ENCODE measurements at places on chromosomes 11 and 22.
A peak's percentile ranks its signal among the peaks of the same experiment; 100 is the strongest.

DNA sequence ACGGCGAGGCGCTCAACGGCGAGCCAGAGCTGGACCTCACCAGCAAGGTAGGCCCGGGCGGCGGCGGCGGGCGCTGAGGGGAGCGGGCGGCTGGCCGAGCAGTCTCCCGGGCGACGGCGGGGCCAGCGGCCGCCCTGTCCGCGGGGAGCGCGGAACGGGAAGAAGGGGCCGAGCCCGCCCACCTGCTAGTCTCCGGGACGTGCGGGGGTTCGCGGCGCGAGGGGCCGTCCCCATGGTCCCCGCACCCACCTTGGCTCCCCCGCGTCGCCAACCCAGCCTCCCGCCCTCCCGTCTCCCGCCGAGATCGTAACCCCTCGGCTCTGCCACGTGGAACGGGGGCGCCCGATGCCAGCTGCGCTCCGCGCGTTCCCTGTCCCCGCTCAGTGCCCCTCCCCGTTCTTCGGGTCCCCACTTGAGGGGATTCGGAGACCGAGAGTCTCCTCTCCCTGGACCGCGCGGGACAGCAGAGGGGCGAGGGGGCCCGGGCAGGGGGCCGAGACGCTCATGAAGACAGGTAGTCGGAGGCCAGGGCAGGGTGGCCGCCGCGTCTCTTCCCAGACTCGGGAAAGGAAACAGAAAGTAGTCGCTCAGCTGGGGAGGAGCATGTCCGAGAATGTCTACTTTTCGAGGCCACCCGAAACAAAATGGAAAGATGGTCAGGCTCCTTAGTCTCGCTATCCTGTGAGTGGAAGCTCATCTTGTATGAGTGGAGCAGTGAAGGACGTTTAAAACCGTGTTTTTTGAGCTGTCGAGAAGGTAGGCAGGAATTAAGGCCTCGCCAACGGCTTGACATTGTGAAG lies 557 bp downstream of the GTPBP1 start:
- no peak for DNase-seq

DNA sequence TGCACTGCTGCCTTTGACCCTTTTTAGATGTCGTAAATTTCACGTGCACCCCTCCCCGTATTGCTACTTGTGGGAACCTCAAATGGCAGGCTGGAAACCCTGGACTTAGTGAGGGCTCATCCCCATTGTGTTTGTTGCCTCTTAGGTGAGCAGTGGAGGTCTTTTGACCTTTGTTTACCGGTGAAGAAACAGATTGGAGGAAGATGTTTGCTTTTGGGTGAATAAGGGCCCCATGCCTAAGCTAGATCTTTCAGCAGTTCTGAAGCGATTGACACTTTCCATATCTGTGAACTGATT lies 782 bp downstream of the SMARCB1 start:
- no peak for DNase-seq

- DNase-seq = no peak
Observed at GRCh38 chr22:47810505-47811500, 1048.4 kb downstream of the TBC1D22A start.

- DNase-seq = no peak
Observed at GRCh38 chr11:94546162-94546470, 2.4 kb downstream of the FUT4 start.

- no peak for DNase-seq
Observed at GRCh38 chr11:120031612-120032600, 106.0 kb downstream of the TRIM29 start.

DNA sequence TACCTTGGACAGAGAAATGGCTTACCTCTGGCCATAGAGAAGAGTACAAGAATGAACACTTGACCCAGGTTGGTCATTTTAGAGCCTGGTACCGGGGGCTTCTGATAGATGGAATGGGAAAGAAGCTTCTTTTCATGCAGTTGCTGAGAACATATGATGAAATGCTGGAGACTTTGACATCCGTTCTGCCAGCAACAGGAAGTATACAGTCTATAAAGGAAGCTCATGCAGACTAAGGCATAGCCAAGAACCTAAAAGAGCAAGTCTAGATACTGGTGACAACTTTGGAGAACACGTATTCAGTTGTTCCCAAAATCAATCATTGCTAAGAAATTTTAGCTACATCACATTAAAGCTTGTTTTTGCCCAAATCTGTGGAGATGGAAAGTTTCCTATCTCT lies 894.6 kb downstream of the METTL15 start:
- DNase-seq = no peak

GRCh38 chr22:36918586-36919284 lies 5.3 kb downstream of the CSF2RB start:
- no peak for DNase-seq

- peak; percentile 64 for DNase-seq
Observed at GRCh38 chr11:123707606-123708205, 33.8 kb downstream of the ZNF202 start.

GRCh38 chr22:43346521-43346929 lies 3.4 kb upstream of the SCUBE1 start:
- peak; percentile 78 for DNase-seq

GRCh38 chr22:36252754-36253522 lies at the start of gene APOL1:
TSS of gene APOL1 (plus strand) at chr22:36253133. CDS start at chr22:36254956, 1,823 bp downstream.
- no peak for DNase-seq

DNA sequence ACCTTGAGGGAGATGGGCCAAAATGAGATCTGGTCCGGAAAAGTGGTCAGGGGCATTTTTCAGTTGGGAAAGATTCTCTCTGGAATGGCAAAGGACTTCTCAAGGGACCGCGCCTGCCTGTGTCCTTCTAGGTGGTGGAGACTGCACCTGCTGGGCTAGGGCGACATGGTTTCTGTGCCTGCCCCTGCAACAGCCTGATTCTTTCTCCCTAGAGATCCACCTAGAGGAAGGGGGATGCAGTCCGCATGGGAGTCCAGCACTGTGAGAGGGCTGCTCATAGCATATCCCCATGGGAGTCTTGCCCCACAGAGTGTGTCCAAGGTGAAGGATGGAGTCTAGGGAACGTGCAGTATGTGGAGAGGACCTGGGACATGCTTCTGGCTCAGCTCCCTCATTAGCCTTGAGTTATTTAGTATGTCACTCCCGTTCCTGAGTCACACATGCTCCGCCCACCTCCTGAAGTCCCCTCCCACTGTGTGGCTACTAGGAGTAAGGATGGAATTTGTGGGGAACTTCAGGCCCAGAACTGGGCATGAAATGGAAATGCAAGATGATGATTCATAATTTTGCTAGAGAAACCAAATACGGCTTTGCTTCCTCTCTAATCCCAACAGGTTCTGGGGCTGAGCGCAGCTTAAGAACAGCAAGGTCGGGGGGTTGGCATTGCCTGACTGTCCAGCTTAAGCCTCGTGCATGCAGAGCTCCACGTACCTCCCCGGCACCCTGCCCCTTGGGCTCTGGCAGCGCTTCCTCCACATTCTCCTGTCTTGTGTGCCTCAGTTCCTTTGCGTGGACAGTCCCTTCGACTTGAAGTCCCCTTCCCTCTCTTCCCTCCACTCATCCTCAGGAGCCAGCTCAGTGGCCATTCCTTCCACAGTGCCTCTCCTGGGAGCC lies 35.0 kb downstream of the GRIK4 start:
- DNase-seq = no peak

DNA sequence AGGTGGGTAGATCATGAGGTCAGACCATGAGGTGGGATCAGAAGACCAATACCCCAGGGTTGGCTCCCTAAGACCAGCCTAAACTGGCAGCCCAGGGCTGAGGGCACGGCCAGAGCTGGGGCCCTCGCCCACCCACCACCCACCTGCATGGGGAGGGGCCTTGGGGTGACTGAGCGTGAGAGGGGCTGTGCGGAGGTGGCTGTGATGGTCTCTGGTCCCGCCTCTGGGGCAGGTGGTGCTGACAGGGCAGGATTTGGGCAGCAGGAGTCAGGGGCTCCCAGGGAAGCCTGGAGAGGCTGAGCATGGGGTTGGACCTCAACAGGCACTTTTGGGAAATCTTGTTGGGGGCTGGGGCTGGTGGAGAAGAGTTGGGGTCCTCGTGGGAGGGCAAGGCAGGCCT lies 39.8 kb upstream of the MUC5AC start:
- no peak for DNase-seq

- no peak for DNase-seq
Observed at GRCh38 chr22:22432479-22432878, 76.1 kb downstream of the ZNF280B start.

- no peak for DNase-seq
Observed at GRCh38 chr11:48006301-48006992, 26.1 kb downstream of the PTPRJ start.

GRCh38 chr11:116927163-116927974 lies 89.9 kb upstream of the APOA1 start:
- no peak for DNase-seq

DNA sequence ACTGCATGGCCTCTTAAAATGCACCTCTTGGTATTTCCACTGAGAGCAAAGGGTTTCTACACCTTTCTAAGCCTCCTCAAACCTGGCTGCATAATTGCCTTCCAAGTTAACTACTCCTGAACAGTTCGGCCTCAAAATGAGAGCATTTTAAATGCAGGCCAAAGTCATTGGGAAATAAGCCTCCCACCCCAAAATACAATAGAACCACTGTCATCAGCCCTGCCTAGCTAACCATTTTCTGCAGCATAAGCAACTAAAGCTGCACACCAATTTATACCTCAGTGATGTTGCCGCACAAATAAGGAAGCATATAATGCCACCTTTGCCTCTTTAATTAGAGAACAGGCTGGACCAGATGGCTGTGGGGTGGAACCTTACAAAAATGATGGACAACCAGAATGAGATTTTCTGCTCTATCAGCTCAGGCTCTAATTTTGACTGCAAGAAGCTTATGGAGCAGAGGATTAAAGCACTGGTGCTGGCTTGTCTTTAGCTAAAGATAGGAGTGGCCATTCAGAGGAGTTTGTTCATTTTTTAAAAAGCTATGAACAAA lies 4.3 kb downstream of the TOB2 start:
- no peak for DNase-seq

GRCh38 chr11:12198251-12199222 lies 88.1 kb downstream of the MICAL2 start:
- DNase-seq = no peak

DNA sequence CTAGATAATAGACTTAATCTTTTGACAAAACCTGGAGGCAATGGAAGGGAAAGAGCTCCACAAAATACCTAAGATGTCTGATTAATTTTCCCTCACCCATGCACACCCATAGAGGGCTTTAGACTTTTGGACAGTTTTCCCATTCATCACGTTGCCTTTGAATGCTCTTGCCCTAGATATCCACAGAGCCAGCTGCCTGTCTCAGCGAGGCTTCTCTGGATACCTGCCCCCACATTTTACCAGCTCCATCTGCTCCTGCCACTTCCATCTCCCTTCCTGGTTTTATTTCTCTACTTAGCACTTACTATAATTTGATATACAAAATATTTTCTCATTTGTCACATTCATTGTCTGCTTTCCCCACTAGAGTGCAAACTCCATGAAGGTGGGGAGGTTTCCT lies 136.8 kb downstream of the FDX1 start:
- no peak for DNase-seq

- DNase-seq = no peak
Observed at GRCh38 chr11:14506532-14506931, 6.9 kb upstream of the COPB1 start.

- no peak for DNase-seq
Observed at GRCh38 chr22:43222262-43222661, 35.3 kb upstream of the TTLL12 start.

- DNase-seq = no peak
Observed at GRCh38 chr22:47335460-47335859, 573.0 kb downstream of the TBC1D22A start.

DNA sequence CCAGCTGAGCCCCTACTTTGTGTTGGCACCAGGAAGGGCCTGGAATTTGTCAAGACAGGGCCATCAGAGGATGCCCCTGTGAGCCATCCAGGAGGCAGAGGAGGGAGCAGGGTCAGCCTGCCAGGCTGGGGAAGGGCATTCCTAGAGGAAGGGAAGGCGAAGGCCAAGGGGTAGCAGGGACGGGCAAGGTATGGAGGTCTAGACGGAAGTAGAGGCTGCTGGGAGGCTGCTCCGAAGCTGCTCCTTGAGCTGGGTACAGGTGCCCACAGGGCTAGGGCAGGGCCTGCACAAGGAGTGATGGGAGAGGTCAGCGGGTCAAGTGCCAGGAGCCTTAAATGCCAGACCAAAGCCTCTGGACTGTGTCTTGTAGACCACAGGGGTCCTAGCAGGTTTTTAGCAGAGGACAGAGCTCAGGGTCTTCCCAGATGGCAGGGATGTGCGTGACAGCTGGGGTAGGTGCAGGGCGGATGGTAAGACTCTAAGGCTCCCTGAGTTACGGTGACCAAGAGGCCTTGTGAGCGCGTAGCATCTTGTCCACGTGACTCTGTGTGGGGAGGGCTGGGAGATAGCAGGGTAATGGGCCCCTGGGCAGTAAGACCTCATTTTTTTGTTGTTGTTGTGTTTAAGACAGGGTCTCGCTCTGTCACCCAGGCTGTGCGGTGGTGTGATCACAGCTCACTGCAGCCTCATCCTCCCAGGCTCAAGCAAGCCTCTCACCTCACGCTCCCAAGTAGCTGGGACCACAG lies 31.7 kb upstream of the CSNK1E start:
- no peak for DNase-seq

DNA sequence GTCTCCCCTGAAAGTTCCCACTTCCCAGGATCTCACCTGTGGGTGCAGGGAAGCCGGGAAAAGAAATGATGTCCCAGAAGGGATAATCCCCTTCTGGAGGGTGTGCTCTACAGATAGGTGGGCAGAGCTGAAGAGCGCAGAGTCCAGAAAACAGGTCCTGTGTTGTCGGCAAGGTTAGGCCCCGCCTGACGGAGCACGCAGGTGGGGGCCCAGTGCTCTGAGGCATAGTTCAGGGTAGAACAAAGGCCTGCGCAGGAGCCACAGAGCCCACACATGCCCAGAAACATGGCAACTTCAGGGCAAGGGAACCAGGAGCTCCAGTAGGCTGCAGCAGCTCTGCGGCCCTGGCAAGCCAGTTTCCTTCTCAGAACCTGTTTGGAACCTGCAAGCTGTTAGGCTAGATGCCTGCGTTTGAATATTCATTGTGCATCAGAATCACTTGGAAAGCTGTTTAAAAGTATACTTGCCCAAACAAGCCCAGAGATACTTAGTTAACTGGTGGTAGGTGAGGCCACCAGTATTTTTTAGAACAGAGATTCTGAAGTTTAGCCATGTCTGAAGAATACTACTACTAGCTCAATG lies 386.6 kb downstream of the BUD13 start:
- no peak for DNase-seq

GRCh38 chr22:26953012-26953883 lies 295.9 kb downstream of the MIAT start:
- DNase-seq = no peak

DNA sequence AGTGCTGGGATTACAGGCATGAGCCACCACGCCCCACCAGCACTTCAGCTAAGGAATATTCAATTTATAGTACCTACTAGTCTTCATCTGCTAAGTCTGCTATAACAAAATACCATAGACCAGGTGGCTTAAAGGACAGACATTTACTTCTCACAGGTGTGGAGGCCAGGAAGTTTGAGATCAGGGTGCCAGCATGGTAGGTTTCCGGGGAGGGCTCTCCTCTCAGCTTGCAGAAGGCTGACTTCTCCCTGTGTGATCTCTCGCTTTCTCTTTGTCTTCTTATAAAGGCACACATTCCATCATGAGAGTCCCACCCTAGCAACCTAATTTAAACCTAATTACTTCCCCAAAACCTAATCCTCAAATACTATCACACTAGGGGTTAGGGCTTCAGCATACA lies 433.0 kb downstream of the INSC start:
- DNase-seq = no peak
